ENCODE measurements at places on chromosomes 16 and 17.
A peak's percentile ranks its signal among the peaks of the same experiment; 100 is the strongest.

GRCh38 chr16:66740533-66740932 is 10.9 kb downstream of the DYNC1LI2 start:
- no peak for DNase-seq

- DNase-seq = peak; percentile 95
Observed at GRCh38 chr17:12020642-12021622, at the start of gene MAP2K4. Gene MAP2K4, plus strand, starts transcription at chr17:12020877. Its CDS starts 10 bp downstream, at chr17:12020887.

- no peak for DNase-seq
Observed at GRCh38 chr16:48608452-48608851, 1.5 kb downstream of the N4BP1 start.

GRCh38 chr16:69787883-69788282 is 25.8 kb downstream of the WWP2 start:
- no peak for DNase-seq

GRCh38 chr17:39000021-39000601 is 32.9 kb upstream of the FBXO47 start:
- DNase-seq = no peak

GRCh38 chr17:45160447-45161287 is 1.0 kb upstream of the HEXIM2 start:
- DNase-seq = peak; percentile 75

DNA sequence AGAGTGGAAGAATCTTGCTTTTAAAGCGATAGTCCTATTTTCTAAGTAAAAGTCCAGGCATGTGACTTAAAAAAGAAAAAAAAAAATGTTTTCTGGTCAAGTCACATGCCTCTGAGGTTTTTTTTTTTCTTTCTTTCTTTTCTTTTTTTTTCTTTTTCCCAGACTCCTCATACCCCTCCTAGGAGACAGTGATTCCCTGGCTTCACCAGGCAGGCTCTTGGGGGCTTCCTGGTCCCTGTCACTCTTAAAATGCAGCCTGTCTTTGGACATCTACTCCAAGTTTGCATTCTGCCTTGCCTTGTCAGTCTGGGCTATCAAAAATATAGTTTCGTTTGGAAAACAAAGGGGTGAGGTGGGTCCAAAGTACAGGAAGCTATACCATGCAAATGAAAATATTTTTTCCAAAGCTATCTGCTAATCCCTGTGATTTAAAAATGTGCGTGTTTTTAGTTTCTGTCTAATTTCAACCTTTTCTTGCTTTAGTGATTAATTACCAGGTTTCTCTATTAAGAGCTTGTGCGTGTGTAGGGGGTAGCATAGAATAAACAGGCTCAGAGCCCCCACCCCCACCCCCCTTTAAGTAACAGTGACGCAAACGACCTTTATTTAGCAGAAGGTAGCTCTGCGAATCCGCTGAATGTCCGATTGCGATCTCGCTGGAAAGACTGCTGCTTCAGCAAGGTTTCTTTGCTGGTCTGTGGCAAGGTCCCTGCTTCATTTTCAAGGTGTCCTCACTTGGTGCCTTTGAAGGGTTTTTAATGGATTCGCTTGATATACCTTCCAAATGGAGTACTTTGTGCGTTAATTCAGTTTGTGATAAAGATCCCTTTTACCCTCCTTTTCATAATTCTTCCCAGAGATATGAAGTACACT is 510.2 kb downstream of the WWOX start:
- DNase-seq = no peak

DNA sequence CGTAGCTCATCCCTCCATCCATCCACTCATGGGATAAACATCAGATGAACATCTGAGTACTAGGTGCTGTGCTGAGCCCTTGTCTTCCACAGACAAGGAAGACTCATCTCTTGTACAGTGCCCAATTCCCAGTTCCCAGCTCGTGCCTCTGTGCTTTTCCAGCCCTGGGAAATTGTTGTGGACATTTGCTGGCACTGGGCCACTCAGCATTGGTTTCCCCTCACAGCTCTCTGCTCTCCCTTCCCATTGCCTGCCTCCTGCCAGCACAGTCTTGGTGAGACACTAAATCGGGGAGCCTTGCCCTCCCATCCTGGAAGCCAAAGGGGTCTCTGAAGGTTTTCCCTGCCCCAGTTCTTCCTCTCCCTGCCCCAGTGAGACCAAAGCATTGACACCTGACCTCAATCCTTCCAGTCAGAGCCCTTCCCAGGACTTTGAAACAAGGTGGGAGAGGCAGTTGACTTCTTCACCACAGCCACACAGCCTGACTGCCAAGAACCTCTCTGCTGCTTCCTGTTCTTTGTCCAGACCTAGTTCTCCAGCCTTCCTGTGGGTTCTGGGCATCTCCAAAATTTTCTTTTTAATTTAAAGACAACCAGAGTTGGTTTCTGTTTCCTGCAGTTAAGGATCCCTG is 50.2 kb downstream of the WSB1 start:
- no peak for DNase-seq

DNA sequence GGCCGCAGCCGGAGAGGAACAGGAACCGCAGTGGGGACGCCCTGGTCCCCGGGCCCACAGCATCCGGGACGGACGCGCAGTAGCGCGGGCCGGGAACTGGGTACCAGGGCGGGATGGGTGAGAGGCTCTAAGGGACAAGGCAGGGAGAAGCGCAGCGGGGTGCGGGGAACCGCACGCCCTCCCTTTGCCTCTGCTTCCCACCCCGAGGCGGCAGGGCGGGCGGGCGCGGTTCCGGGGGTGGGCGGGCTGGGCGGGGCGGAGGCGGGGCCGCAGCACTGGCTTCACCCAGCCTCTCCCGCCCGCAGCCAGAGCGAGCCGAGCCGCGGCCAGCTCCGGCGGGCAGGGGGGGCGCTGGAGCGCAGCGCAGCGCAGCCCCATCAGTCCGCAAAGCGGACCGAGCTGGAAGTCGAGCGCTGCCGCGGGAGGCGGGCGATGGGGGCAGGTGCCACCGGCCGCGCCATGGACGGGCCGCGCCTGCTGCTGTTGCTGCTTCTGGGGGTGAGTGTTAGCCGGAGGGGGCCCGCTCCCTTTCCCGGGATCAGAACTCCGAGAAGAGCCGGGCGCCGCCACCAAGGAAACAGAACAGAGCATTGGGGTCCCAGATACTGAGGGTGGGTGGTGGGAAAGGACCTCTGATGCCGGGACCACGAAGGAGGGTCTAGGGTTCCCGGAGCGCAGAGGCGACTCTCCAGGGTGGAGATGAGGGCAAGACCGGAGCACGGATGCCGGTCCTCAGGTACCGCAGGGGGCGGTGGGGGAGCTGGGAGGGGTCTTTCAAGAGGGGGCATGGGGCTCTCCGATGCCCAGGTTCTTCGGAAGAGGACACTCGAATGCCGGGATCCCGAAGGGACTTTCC is at the start of gene NGFR:
Gene NGFR, plus strand, starts transcription at position 308 of the 856 bp plus-strand sequence. Its CDS starts 125 bp downstream, at position 433.
- peak; percentile 46 for DNase-seq

DNA sequence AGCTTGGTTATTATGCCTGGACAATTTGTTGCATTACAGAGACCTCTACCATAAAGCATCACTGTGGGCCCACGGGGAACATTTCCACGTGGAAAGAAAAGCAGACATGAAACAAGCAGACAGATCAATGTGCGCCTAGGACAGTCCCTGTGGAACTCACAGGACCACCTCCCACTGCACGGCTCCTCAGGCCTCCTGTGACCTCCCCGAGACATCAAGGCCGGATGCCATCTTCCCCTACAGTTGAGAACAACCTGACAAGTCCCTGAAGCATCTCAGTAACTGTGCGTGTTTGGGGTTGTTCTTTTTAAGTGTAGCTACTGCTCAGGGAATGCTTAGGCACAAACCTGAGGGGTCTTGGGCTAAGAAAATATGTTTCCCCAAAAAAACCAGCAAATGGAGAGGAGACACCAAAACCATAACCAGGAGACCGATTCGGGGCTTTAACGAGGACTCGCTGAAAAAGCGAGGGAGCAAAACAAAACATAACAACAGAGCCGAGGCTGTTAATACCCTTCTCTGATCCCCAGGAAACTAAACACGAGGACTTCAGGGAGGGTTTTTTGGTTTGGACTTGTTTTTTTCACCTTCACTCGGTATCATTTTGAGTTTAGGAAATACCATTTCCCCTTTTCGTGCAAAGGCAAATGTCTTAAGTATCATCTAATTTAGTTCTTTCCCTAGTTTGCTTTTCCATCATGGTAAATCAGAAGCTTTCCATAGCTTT is 87.1 kb downstream of the CYTH1 start:
- DNase-seq = no peak

DNA sequence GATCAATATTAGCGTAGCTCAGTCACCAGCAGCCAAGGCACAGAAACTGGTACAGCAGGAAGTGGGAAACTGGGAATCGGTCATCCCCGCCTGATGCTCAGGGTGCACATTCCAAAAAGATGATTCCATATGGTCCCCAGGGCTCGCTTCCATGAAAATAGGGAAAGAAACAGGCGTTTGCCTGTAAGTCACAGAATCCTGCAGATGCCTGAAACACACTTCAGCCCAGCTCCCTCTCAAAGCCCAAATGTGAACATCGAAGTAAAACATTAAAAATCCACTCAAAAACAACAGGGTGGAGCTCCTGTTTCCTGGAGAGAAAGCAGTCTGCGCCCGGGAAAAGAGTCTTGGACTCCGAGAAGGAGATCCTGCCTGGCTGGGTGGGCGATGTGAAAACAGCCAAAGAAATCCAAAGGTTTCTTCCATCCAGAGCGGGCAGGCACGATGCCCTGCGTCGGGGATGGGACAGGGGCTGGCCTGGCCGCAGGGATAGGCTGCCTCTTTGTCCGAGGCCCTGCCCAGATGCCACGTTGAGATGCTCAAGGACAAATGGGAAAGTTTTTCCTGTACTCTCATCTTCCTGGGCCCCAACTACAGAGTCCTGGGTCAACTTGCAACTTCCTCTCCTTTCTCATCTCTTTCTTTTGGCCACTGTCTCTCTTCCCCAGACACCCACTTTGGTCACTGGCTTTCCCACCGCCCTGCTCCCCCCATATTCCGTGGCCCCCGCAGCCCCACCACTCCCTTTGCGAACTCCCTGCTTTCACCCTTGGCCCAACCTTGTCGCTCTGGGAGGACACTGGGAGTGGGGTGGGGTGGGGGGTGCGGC is 743 bp downstream of the WIPI1 start:
- peak; percentile 78 for DNase-seq

All from ovary (tissue), 10 donors.